ENCODE measurements at places on chromosomes 4 and X.

- no peak for DNase-seq
These were observed 41.4 kb upstream of the NDST4 start for GRCh38 chr4:115154826-115155225.

- DNase-seq, result no peak
These were observed 65.6 kb downstream of the ATXN3L start for GRCh38 chrX:13254076-13254785.

GRCh38 chr4:26362745-26363439, 42.1 kb downstream of the RBPJ start:
- DNase-seq, result no peak

DNA sequence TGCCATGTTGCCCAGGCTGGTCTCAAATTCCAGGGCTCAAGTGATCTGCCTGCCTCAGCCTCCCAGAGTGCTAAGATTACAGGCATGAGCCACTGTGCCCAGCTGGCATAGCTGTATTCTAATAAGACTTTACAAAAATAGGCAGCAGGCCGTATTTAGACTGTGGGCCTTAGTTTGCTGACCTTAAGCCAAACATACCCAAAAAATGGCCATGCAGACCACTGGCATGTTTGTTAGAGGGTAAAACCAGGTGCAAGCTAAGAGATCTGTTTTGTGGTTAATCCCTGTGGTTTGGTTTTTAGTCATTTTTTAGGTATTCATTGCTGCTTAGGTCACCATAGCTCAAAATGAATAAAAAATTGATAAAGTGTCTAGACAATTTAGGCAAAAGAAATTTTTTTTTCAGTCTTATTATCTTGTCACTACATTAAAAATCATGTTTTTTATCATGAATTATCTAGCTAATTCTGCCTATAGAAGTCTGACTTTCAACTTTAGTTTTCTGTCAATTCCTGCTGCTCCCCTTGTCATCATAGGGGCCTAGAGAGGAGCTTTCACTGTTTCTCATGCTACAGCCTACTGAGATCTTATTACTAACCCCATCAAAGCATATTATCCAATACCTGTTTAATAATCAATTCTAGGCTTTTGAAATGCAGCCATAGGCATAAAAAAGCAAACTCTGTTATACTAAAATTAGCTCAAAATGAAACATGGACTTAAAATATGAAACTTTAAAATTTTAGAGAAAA, 7.5 kb upstream of the SPINK2 start:
- DNase-seq, result no peak

DNA sequence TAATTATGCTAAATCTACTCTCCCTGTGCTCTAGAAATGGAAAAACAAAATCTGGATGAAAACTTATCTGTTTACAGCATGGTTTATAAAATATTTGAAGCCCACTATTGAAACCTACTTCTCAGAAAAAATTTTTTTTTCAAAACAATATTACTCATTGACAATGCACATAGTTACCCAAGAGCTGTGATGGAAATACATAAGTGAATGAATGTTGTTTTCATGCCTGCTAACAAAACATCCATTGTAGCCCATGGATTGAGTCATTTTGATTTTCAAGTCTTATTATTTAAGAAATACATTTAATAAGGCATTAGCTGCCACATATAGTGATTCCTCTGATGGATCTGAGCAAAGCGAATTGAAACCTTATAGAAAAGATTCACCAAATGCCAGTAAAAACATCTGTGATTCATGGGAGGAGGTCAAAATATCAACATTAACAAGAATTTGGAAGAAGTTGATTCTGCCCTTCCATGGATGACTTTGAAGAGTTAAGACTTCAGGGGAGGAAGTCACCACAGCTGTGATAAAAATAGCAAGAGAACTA, 144.7 kb upstream of the HHIP start:
- DNase-seq, result no peak

GRCh38 chrX:19121898-19122640, at the start of gene ADGRG2:
ADGRG2 (minus strand) TSS chrX:19122468; CDS start chrX:19068834, 53,634 bp downstream.
- DNase-seq, result no peak

DNA sequence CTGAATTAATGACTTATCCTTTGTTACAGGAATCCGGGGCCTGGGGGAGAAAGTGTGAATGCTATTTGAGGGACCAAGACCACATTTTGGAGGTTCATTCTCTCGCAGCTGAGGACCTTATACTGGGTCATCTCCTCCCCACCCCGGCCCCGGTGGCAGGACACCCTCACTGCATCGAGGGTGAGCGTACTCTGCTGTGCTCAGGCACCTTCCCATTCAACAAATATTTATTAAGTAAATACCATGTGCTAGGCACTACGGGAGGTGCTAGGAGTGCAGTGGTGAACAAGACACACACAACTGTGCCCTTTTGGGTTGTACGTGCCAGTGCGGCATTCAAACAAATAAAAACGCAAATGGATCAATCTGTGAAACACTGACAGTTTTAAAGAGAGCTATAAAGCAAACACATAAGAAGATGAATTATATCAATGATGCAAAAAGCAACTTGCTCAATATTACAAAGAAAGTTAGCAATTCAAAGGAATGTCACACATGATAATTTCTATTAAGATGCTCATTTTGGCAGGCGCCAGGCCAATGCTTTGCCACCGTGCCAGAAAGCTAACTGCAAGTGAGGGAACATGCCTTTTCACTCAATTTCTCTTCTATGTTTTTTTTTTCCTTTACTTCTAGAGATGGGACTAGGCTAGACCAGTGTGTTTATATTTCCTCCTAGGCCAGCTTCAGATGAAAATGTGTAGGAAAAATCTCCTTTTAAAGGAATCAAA, 24.6 kb downstream of the ADGRG2 start:
- DNase-seq, result no peak

DNA sequence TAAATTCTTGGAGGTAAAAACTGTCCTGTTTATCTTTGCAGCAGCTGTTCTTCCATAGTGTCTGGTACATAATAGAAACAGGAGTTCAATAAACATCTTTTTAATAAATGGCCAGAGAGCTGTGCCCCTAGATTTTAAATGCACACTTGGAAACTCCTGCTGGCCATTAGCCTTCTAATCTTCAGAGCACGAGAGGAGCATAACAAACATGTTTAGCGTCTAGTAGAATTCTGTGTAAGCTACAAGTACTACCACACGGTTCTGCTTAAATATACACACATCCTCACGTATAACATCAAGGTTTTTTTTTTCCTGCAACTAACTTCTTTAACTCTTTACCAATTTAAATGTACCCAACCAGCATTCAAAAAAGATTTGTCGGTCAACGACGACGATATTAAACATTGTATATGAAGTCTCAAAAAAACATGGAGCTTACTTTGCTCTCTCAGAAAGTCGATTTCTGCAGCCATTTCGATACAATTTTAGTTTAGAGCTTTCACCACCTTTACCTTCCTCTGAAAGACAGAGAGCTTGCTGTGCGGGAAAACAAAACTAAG, 628 bp downstream of the SCLT1 start:
- no peak for DNase-seq

DNA sequence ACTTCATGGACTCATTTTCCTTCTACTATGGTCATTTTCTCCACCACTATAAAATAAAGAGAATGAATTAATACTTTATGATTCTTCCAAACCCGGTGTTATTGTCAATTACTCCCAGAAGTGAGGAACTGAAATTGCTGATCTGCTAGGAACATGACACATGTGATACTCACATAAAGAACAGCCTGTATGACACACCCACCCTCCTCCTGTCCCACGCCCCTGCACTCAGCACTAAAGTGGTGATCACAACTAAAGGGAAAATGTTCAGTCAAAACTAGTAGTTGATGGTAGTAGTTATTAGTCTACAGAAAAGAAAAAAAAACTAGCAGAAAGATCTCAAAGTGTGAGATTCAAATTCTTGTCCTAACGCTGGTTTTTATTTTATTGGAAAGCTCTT, 1508.3 kb downstream of the RAPGEF2 start:
- DNase-seq, result no peak

GRCh38 chrX:14050709-14051108, 21.0 kb upstream of the GEMIN8 start:
- no peak for DNase-seq

DNA sequence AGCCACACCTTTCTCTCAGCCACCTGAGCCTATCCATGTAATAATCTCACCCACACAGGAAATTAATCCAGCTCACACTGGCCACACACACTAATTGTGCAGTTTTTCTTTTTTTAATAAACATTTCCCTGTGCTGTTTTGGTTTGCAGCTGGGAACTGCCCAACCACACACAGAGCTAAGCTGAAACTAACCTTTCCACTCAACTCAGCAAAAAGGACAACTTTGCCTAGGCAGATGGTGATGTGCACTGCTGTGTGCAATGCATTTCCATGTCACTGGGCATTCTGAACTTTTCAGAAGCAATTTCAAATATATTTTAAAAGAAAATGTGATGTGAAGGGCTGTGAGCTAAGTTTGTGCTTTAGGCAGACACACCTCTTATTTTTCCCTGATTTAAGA, 70.0 kb upstream of the TLL1 start:
- DNase-seq, result no peak

DNA sequence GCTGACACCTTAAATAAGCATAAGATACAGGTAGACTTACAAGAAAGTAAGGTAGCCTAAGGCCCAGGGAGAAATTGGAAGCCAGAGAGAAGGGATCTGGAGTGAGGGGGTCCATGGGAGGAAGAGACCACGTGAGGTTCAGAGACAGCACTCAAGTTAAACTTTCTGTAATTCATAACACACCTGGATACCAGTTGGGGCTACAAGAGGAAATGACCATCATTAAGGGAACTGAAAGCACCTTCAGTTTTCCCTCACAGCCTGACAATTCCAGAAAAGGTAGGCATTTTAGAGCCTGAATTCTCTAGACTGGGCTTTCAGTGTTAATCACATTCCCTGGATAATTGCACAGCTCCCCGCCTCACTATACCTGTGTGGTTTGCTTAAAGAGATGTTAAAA, 355.5 kb downstream of the FBXW7 start:
- DNase-seq, result no peak

DNA sequence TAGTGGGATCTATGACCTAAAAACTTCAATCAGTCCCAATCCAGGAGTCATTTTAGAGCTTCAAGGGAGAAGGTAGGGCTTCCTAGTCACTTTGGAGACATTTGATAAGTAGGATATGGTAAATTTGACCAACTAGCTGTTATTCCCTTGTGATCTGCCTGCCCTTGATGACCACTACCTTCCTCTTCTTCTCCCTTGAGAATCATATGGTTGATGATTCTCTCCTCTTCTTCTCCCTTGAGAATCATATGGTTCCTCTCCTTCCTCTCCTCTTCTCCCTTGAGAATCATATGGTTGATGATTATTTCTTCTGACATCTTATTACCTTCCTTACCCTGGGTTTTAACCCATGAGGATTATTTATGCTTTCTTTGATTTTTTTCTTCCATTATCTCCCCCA, 482.6 kb upstream of the TENM3 start:
- DNase-seq, result no peak

DNA sequence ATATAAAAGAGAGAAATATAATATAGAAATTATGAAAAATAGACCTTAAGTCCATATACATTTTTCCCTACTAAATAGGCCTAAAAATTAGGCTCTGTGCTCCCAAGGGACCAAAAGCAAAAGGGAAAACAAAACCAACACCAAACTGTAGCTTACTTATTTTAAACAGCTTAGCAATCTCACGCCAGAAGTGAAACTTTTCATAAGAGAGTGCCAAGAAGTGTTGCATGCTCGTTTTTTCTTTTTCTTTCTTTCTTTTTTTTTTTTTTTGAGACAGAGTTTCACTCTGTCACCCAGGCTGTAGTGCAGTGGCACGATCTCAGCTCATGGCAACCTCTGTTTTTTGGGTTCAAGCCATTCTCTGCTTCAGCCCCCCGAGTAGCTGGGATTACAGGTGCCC, 250.4 kb downstream of the TMA16 start:
- no peak for DNase-seq

- no peak for DNase-seq
These were observed 29.9 kb downstream of the TKTL1 start for GRCh38 chrX:154325541-154325940.

DNA sequence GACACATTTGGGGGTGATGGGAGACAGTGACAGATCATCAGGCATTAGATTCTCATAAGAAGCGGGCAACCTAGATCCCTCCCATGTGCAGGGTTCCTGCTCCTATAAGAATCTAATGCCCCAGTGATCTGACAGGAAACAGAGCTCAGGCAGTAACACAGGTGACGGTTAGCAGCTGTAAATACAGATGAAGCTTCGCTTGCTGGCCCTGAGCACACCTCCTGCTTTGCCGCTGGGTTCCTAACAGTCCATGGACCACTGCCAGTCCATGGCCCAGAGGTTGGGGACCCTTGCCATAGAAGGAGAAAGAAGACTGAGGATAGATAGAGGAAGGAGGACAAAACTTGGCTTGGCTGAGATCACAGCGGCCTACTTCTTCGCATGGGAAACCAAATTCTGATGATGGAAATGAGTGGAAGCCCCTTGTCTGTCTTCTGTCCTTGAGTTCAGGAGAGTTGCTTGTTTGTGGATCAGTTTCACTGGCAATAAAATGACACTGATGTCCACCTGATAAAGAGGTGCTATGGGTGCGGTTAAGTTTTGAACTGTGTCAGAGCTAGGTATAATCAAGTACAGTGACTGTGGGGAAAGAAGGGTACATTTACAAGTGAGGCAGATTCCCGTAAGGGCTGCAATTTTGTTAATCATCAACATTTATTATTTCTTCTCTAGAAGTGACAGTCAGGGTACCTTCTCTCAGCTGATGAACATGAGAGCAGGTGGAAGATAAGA, 1.7 kb upstream of the TIFA start:
- no peak for DNase-seq

GRCh38 chrX:151970661-151971060, 3.8 kb downstream of the GABRE start:
- DNase-seq, result no peak

GRCh38 chr4:46874811-46875210, 34.2 kb downstream of the COX7B2 start:
- DNase-seq, result no peak

- no peak for DNase-seq
These were observed 24.3 kb downstream of the ZBTB33 start for GRCh38 chrX:120274958-120275357.

- no peak for DNase-seq
These were observed 1707.9 kb upstream of the PCDH10 start for GRCh38 chr4:131441004-131441688.

GRCh38 chr4:53557669-53558064, 33.6 kb downstream of the LNX1 start:
- DNase-seq, result no peak
